ENCODE measurements at places on chromosomes 16 and 17. TPM values are rescaled to one million over a fixed set of nuclear protein-coding genes. Genes with fewer than 3 reads are reported as not detected.

Gene ZNF48
- total RNA-seq = 21.0 TPM

Gene KRTAP1-4
- total RNA-seq = not detected

Gene EFNB3
- 13.1 TPM for total RNA-seq

Gene MFAP4
- 81.2 TPM for total RNA-seq

Gene TPSG1
- not detected for total RNA-seq

Gene KCNJ2
- 2.4 TPM for total RNA-seq

Gene GNG13
- not detected for total RNA-seq

Gene ZNF624
- 2.4 TPM for total RNA-seq

Gene KRTAP9-4
- total RNA-seq = not detected

DNA sequence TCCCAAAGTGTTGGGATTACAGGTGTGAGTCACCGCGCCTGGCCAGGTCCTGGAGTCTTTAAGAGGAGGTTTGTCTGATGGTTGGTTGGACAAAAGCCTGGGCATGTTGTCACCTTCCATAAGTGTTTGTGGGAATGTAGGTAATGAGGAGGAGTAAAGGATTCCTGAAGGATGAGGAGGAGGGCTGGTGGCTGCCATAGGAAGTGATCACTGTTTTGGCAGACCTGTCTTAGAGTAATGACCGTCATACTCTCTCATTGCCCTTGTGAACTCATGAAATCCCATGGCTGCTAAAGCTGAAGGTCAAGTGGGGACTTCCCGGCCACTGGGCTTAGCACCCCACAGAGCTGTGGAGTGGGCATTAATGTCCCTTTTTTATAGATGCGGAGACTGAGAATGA, 40.5 kb downstream of the TENT4B start:
- DNase-seq = no peak

DNA sequence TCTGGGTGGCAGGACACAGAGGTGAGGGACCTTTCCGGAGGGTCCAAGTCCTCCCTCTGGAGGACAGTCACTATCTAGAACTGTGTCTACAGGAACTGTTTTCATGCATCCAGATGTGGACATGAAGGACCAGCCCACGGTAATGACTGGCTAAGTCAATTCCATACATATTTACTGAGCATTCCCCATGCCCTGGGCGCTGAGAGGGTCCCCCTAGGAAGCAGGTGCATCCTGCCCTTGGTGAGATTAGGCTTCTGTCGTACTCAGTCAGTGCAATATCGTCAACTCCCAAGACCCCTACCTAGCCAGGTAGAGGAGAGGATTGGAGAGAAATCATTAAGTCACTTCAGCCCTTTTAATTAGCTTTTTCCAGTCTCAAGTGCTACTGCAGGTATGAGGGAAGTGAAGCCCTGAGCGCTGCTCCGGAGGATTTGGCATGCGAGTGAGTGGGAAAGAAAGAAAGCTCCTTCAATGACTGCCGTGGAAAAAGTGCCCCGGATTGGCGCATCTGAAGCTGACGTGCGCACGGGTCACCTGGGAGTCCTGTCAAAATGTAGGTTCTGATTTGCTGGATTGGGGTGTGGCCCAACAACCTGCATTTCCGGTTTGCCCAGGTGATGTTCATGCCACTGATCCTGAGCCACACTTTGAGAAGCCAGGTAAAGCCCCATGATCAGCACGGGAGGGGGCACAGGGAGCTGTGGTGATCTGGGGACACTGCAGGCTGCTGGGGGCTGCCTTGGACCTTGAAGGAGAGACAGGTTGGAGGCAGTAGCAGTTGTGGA, 367.4 kb upstream of the TNRC6C start:
- no peak for DNase-seq

DNA sequence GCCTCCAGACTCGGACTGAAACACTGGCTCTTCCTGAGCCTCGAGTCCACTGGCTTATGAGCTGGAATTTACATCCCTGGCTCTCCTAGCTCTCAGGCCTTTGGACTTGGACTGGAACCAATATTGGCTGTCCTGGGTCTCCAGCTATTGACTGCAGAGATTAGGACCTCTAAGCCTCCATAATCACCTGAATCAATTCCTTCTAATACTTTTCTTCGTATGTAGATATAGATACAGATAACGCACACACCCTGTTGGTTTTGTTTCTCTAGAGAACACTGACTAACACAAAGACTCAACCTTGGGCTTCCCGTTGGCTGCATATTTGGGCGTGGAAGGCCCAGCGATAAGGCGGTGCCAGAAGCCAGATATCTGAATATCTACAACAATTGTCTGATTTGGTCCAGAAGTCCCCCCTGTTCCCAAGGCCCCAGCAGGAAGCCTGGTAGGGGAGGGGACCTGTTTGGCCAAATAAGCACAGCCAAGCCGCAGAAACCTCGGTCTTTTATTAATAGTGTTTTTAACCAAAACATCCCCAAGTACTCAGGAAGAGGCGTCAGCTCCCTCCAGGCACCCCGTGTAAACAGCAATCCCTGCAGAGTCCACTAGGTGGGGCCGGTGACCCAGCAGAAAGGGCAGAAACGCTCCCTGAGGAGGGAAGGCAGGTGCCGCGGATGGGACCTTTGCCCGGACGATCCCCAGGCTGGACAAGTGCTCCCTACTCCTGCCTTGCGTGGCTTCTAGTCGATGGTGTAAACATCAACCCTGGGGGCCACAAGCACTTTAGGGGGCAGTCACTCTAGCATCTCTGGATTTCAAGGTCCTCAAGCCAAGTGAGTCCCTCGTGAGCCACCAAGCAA, 57.0 kb downstream of the ABR start:
- peak; percentile 87 for DNase-seq

DNA sequence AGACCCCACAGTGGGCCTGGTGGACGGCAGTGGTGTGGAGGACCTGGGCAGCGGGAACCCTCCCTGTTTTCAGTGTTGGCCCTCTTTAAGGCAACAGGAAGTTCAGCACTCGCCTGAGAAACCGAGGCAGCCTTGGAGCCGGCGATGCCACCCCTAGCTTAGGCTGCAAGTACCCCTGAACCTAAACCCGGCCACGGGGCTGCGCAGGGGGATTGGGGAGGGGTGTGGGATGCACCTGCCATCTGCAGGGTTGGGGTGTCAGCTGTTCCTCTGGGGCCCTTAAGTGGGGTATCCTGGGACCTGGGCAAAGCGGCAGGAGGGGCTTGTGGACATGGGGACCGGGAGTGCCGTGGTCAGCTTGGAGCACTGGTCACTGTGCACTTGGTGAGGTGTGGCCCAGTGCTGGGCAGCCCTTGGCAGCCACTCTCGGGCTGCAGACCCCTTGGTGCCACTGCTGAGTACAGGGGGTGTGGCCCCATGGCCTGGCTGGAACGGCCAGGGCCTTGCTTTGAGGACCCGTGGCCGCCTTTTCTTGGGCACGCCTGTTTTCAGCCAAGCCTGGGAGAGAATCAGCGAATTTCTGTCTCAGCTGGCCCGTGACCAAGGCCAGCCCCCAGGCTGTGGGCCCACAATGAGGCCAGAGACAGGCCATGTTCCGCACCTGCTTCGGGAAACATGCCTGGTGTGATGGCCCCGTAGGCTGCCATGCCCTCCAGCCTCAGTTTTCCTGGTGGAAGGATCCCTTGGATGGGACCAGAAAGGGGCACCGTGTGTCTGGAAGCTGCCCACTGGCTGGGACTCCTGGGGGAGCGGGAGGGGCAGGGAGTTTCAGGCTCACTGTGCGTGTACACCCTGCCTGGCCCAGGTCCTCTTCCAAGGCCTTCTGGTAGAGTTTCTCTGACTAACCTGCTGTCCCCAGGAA, 4.1 kb upstream of the SLC25A10 start:
- DNase-seq = no peak

DNA sequence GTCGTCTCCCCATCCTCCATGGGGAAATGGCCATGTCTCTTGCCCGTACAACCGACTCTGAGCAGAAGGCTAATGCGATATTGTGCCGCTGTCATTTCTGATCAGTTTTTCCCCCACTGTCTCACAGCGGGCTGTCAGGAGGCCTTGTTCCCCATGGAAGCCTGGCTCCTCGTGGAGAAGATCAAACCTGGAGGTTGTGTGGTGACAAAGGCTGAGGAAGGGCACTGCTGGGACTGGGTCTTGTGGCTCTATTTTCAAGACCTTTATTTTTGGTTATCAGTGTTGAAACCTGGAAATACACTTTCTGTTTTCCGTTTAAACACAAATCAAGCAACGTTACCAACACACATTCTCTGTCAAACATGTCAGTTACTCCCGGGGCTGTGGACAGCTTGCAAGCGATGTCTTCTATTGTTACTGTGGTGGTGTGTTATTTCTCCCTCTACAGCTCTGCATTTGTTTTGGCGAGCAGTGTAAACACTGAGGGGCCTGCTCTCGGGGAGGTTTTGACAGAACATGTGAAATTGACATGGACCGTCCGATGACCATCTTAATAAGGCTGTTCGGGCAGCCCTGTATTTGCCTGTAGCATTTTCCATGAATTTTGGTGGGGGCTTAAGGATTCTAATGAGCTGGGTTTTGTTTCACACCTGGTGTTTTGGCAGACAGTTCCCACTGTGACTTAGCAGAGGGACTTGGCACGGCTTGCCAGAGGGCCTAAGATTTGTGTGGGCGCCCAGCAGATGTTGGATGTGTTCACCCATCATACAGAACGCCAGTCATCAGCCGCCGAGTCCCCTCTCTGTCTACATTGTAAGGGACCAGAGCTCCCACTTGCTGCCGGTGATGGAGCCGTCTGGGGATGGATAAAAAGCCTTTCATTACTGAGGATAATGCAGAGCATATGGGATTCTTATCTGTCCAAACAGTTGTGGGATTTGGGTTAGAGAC, 12.5 kb downstream of the RBFOX1 start:
- DNase-seq = no peak

DNA sequence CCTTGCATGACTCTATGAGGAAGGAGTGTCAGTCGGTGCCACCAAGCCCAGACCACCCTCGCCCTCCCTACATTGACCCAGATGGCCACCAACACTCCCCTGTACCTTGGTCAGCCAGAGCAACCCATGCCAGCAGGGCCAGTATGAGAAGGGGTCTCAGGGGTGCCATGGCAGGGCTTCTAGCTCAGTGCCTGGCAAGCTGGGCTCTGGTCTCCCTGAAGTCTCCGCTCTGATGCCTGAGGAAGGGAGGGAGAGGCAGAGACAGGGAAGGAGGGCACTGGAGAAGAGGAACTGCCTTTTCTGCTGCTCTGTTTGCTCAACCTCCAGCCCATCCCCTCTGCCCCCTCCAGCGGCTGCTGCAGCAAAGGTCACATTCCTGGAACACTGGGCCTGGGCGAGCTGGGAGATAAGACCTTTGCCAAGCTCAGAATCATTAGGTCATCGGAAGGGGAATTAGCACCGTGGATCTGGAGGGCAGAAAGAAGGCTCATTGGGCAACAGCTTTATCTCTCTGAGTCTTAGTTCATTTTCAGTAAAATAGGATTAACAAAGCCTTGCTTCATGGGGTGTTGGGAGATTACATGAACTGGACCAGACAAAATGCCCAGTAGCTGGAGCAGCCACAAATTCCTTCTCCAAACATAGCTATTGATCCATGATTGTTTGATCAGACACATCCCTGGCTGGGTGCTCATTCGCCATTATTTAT, at the start of gene VTN:
Gene VTN, minus strand, starts transcription at position 273 of the 709 bp plus-strand sequence. Its CDS starts 104 bp downstream, at position 169.
- DNase-seq = no peak

GRCh38 chr17:50452630-50453300, 15.9 kb downstream of the CHAD start:
- DNase-seq = no peak

DNA sequence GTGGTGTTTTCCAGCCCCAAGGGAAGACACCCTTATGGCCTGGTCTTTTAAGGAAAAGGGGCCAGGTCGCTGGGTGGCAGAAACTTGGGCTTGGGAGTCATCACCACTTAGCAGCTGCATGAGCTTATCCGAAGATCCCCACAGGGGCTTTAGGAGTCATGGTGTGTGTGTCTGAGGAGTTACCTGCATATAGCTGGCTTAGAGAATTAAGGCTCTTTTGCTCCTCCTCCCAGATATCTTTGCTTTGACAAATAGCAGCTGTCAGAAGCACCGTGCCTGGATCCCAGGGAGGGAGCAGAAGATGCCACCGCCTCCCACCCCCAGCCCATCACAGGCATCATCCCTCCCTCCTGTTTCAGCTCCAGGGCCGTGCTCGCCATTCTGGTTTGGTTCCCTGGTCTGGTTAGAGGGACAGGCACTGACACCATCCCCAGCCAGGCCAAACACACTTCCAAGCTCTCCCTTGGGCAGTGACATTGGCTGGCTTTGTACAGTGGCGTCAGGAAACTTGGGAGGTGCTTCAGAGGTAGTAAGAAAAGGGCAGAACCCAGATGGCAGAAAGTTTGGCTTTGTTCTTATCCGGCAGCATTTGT, 17.4 kb downstream of the LDHD start:
- no peak for DNase-seq

GRCh38 chr17:28711723-28712031, at the start of gene PROCA1:
Gene PROCA1 (minus strand): TSS chr17:28711888. CDS start chr17:28711660, 228 bp downstream.
- DNase-seq = no peak

- no peak for DNase-seq
Observed at GRCh38 chr17:3015890-3016289, 47.5 kb downstream of the OR1D5 start.

GRCh38 chr16:78768718-78769117, 669.3 kb downstream of the WWOX start:
- no peak for DNase-seq

DNA sequence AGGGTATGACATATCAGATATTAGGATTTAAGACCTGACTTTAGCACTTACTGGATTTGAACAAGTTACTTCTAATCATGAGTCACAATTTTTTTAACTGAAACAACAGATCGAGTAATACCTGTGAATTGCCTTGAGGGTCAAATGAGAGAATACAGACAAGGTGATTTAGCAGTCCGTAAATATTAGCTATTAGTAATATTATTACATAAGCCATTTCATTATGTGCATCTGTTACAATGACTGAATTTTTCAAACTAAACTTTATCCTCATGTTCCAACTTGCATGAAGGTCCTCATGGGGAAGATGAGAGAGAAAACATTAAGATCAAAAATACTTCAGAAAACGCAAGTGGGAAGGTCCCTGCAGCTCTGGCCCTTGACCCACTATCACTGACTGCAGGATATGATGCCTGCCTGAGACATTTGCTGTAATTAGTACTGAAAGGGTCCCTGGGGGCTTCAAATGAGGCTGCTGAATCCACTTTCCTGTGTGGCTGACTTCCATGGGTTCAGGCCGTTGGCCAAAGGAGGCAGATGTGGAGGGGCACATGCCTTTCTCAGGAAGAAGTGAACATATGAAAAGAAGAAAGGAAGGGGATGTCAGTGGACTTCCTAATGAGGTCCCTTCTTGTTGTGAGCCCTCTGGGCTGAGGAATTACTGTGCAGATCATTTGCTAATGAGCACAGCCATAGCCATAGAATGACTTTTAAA, 441.7 kb downstream of the CDH11 start:
- DNase-seq = no peak

- no peak for DNase-seq
Observed at GRCh38 chr16:53545433-53545832, 42.4 kb upstream of the AKTIP start.

GRCh38 chr17:74404218-74404617, 27.7 kb upstream of the GPRC5C start:
- no peak for DNase-seq

- DNase-seq = no peak
Observed at GRCh38 chr17:54745862-54746261, 154.8 kb upstream of the TOM1L1 start.

GRCh38 chr17:10380631-10381408, 8.0 kb upstream of the MYH13 start:
- DNase-seq = no peak

DNA sequence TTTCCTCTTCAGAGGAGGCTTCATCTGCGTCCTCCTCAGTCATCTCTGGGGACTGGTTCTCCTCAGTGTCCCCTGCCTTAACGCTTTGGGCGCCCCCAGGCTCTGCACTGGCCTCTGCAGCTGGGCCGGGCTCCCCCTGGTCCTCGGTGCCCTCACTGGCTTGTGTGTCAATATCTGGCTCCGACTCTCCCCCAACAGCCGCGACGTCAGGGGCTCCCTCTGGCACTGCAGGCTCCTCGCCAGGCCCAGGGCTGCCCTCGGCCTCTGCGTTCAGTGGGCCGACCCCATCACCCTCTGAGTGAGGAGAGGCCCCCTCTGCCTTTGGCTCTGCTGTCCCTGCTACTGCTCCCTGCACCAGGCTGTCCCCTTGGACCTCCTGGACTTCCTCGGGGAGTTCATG, 34.7 kb downstream of the SRL start:
- no peak for DNase-seq
